Type B pancreatic cell (in vitro differentiated cells): ENCODE measurements at places on chromosomes 16 and 17. TPM values are rescaled to one million over a fixed set of nuclear protein-coding genes. Genes with fewer than 3 reads are reported as not detected.

Gene KCNH4
- total RNA-seq: not detected in 2 replicates

Gene RNF157
- total RNA-seq: 5.4 and 27.0 TPM in 2 replicates

Gene FGF11
- 21.8 and 76.0 TPM in 2 replicates for total RNA-seq

Gene ITGA2B
- 0.69 and 8.8 TPM in 2 replicates for total RNA-seq

Gene NPW
- total RNA-seq: 3.9 and 4.7 TPM in 2 replicates

DNA sequence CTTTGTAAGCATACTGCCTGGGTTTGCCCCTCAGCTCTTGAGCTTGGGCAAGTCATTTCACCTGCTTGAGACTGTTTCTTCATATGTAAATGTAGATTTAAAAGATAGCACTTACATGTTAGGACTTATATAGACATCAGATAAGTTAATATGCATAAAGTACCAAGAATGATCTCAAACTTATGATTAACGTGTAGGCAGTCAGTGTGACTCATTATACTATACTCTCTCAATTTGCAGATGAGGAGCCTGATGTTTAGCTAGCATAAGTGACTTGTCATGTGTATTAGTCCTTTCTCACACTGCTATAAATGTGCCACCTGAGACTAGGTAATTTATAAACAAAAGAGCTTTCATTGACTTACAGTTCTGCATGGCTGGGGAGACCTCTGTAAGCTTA is 690.5 kb downstream of the KCNJ2 start:
- H3K36me3 ChIP-seq: no peaks in the 10 kb centered on the region
- no peak for DNase-seq
- H3K4me1 ChIP-seq: peaks cover 7% of the 10 kb centered on the region
- H3K27ac ChIP-seq: no peak overlapping the region
- H3K4me3 ChIP-seq: no peak overlapping the region
- H3K27me3 ChIP-seq: peaks cover 5% of the 10 kb centered on the region

- no peaks in the 10 kb centered on the region for H3K27me3 ChIP-seq
- peaks cover 20% of the 10 kb centered on the region for H3K4me1 ChIP-seq
- peaks cover 9% of the 10 kb centered on the region for H3K36me3 ChIP-seq
- H3K4me3 ChIP-seq: no peak overlapping the region
- H3K27ac ChIP-seq: peak overlapping the region; percentile 66
Measured at GRCh38 chr17:67534941-67535340, 157.9 kb downstream of the PITPNC1 start.

DNA sequence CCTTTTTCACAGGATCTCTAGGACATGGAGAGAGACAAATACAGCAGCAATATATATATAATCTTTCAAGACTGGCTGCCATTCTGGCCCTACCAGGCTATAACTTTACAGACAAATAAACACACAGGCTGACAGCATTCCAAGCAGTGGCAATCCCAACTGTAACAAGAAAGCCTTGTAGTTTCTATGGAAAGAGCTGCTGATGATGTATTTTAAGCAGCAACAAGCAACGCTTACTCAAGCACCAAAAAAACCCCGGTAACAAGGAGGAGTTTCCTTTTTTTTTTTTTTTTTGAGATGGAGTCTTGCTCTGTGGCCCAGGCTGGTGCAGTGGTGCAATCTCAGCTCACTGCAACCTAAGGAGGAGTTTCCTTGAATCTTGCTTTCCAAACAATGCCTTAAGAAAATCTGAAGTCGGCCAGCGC is 23.2 kb downstream of the LSM12 start:
- peak overlapping the region; percentile 5 for H3K27ac ChIP-seq
- DNase-seq: no peak
- no peaks in the 10 kb centered on the region for H3K27me3 ChIP-seq
- H3K4me1 ChIP-seq: peaks cover 7% of the 10 kb centered on the region
- H3K4me3 ChIP-seq: no peak overlapping the region
- peaks cover 11% of the 10 kb centered on the region for H3K36me3 ChIP-seq

GRCh38 chr17:40361925-40362695 is 2.4 kb downstream of the GJD3 start:
- DNase-seq: no peak
- no peaks in the 10 kb centered on the region for H3K36me3 ChIP-seq
- peak overlapping the region; percentile 74 for H3K4me3 ChIP-seq
- no peak overlapping the region for H3K27ac ChIP-seq
- peaks cover 22% of the 10 kb centered on the region for H3K27me3 ChIP-seq
